ENCODE measurements at places on chromosomes 7 and 10. TPM values are rescaled to one million over a fixed set of nuclear protein-coding genes. Genes with fewer than 3 reads are reported as not detected.

Gene TEX36
- total RNA-seq = not detected

Gene NXPH1
- 18.4 TPM for total RNA-seq

Gene TRIM50
- 1.0 TPM for total RNA-seq

Gene TFPI2
- not detected for total RNA-seq

Gene SH2D4B
- total RNA-seq = 0.85 TPM

- DNase-seq = no peak
Measured at GRCh38 chr7:753190-753589, 26.1 kb upstream of the PRKAR1B start.

- peak; percentile 45 for DNase-seq
Measured at GRCh38 chr10:43262397-43262901, 4.4 kb downstream of the RASGEF1A start.

GRCh38 chr7:47266131-47266706 is 315.7 kb downstream of the TNS3 start:
- no peak for DNase-seq

- DNase-seq = no peak
Measured at GRCh38 chr7:88806280-88807037, 10.9 kb upstream of the TEX47 start.

- no peak for DNase-seq
Measured at GRCh38 chr10:119176166-119176565, 2.4 kb downstream of the PRDX3 start.

GRCh38 chr10:6473430-6473829 is 106.6 kb downstream of the PRKCQ start:
- DNase-seq = no peak

DNA sequence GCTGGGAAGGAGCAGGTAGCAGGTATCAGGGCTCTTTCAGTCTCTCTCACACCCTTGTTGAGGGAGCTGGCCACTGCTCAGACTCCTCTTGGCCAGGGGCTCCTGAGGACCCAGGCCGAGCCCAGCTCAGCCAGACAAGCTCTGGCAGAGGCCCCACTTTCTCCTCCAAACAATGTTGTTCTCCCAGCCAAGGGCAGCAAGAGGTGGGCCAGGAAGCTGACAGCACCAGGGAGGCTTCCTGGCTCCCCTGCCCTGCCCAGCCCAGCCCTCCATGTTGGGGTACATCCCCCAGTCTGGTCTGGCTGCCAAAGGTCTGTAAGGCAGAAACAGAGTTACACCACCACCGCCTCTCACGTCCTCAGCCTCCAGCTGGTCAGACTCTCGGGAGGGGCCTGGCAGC is 33.9 kb upstream of the COL13A1 start:
- no peak for DNase-seq

GRCh38 chr10:69538461-69538860 is 34.8 kb downstream of the NEUROG3 start:
- DNase-seq = no peak

DNA sequence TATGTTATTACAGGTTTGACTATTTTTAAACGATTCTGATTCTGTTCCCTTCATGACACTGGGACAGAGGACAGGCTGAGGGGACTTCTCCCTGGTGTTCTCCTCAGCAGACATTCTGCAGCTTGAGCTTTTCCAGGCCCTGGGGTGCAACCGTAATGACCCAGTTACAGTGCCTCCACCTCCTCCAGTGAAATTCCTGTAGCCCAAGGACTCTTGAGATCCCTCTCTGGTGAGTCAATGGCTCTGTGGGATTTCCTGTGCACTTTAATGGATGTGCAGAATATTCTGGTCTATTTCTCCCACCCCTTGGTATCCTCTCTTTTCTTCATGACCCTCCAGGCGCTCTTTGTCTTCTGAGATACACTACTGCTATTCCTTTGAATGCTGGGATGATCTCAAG is 319.3 kb downstream of the INHBA start:
- no peak for DNase-seq

DNA sequence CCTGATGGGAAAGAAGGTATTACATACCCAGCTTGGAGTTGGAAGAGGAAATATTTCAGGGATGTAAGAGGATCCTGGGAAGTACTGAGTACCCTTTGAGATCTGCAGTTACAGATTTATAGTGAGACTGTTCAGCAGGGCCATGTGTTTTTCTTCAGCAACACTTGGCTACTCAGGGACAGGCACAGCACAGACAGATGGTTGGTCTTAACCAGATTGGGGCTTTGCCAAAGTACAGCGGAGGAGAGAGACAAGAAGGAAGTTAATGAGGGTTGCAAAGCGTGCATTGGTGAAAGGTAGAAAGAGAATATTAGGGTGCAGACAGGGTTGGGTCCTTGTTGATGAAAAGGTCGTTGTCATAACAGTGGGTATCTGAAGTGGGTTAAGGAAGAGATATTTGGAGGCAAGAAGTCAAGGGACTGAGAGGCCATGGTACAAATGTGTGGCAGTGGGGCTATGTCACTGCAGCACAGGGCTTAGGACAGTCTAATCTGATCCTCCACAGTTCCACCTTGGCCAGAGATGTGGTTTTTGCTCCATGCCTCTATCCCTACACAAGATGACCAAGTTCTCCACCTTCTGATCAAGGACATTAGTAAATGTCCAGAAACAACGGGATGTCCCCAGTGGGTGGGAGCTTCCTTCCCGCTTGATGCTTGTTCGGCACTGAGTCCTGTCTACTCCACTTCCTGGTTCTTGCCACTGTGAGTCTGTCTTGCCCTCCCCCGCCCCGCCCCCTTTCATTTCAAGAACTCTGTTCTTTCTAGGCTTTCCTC is 18.9 kb upstream of the DNAJC1 start:
- no peak for DNase-seq

All from dorsolateral prefrontal cortex (tissue), 122 donors.